Activated CD8-positive, alpha-beta T cell treated with anti-CD3 and anti-CD28 coated beads, Interleukin-2, amount 10 ng/mL, durations not matched to agents 7 days and 5 days (primary cell): ENCODE measurements at places on chromosomes 2 and 18. TPM values are rescaled to one million over a fixed set of nuclear protein-coding genes. Genes with fewer than 3 reads are reported as not detected.

EVA1A gene
- not detected for total RNA-seq

RUFY4 gene
- total RNA-seq: 0.55 TPM

SALL3 gene
- not detected for total RNA-seq

EGR4 gene
- not detected for total RNA-seq

IL1F10 gene
- total RNA-seq: not detected

ELOA2 gene
- total RNA-seq: not detected

CD207 gene
- total RNA-seq: not detected

CTAGE1 gene
- total RNA-seq: not detected

HNRNPLL gene
- total RNA-seq: 46.6 TPM

TFCP2L1 gene
- total RNA-seq: not detected

TCF4 gene
- total RNA-seq: 0.21 TPM

PROC gene
- total RNA-seq: not detected

ZNF396 gene
- 0.60 TPM for total RNA-seq

CFC1B gene
- total RNA-seq: not detected

IL36G gene
- not detected for total RNA-seq

THSD7B gene
- total RNA-seq: not detected

GKN1 gene
- not detected for total RNA-seq

IL1RL2 gene
- total RNA-seq: not detected

FBXO36 gene
- 1.1 TPM for total RNA-seq

CIDEA gene
- not detected for total RNA-seq

SAG gene
- total RNA-seq: not detected

G6PC2 gene
- total RNA-seq: not detected
